ENCODE measurements at places on chromosomes 7 and 10.
A peak's percentile ranks its signal among the peaks of the same experiment; 100 is the strongest.

DNA sequence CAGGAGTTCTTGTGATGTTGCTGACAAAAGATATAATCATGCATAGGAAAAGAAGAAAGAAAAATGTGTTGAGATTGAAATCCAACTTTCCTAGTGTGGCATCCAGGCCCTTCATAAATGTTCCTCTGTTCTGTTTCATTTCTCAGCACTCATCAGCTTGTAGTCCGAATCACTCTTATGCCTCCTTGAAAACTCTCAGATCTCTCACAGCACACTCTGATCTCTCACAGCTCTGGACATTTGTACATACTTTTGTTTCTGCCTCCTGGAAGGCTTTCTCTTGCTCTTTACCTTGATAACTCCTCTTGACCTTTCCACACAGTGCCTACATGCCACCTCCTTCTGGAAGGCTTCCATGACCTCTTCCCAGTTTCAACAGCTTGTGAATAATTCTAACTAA, 409.0 kb upstream of the LRRN3 start:
- no peak for DNase-seq

- DNase-seq: no peak
Measured at GRCh38 chr7:120997882-120998474, 9.5 kb downstream of the CPED1 start.

- DNase-seq: no peak
Measured at GRCh38 chr10:4109469-4109868, 324.5 kb upstream of the KLF6 start.

GRCh38 chr7:35519971-35520809, 174.7 kb downstream of the HERPUD2 start:
- peak; percentile 25 for DNase-seq

GRCh38 chr7:43244232-43244631, 131.8 kb downstream of the HECW1 start:
- DNase-seq: no peak

DNA sequence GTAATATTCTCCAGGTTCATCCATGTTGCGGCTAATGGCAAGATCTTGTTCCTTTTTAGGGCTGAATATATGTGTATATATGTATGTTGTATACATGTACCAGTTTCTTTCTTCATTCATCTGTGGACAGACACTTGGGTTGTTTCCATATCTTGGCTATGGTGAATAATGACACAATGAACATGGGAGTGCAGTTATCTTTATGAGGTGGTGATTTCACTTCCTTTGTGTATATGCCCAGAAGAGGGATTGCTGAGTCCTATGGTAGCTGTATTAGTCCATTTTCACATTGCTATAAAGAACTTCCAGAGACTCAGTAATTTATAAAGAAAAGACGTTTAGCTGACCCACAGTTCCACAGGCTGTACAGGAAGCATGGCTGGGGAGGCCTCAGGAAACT, 17.1 kb upstream of the TSPAN15 start:
- no peak for DNase-seq

- no peak for DNase-seq
Measured at GRCh38 chr7:40024048-40024447, 74.0 kb downstream of the CDK13 start.

- DNase-seq: no peak
Measured at GRCh38 chr7:100823140-100823525, 4.2 kb downstream of the EPHB4 start.

DNA sequence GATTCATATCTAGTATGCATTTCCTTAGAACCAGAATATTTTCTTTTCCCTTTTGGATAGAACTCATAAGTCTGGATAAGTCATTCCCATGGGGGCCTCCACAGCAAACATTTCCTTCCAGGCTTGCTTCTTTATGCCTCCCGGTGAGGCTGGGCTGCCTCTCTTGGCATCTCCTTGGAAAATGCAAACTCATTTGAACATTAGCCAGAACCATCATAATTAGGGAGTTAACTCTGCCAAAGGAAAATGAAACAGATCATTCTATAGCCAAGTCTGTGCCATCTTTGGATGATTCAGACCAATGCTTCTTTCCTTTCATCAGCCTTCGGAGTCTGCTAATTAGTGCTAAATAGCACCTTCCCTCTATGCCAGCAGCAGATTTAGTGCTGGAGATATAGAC, 81.1 kb downstream of the PLPP4 start:
- DNase-seq: no peak

DNA sequence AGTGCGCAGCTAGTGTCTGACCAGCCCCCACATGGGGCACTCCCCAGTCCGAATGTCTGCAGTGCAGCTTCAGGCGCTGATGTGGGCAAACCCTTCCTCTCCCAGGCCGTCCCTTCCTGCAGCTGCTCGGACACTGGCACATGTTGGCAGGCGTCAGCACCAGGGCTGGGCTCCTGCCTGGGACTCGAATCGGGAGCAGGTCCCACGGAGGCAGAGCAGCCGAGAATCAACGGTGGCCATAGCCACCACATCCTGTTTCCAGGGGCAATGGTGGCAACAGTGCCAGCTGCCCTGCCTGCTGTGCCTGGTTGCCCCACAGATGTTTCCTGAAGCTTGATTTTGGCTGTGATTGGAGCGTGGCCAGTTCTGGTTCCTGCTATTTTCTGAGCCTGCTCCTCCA, 65.8 kb downstream of the MGMT start:
- DNase-seq: no peak
